Activated CD4-positive, alpha-beta T cell treated with anti-CD3 and anti-CD28 coated beads for 36 hours (primary cell): ENCODE measurements at places on chromosomes 12 and 14. TPM values are rescaled to one million over a fixed set of nuclear protein-coding genes. Genes with fewer than 3 reads are reported as not detected.
A peak's percentile ranks its signal among the peaks of the same experiment; 100 is the strongest.

CLEC4C gene
- not detected for total RNA-seq

KRT86 gene
- not detected for total RNA-seq

GRCh38 chr12:131867891-131868675 is 26.3 kb upstream of the ULK1 start:
- no peaks in the 10 kb centered on the region for H3K36me3 ChIP-seq
- no peak overlapping the region for H3K27ac ChIP-seq
- H3K27me3 ChIP-seq, result no peaks in the 10 kb centered on the region

DNA sequence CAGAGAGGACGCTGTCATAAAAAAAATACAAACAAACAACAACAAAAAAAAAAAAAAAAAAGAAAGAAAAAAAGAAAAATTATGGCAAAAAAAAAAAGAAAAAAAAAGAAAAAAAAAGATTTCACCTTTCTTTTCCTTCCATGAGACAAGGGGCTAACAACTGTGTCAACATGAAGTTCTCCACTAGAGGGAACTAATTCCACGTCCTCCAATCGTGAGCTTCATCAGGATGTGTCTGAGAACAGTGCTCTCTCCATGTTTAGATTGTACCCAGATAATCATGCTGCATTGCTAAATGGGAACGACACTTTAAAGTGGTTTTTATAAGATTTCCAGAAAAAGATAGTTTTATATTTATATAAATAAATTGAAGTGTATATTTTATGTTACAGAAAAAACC is 96.2 kb upstream of the PTPRB start:
- no peaks in the 10 kb centered on the region for H3K27me3 ChIP-seq
- no peaks in the 10 kb centered on the region for H3K4me1 ChIP-seq
- no peaks in the 10 kb centered on the region for H3K36me3 ChIP-seq

GRCh38 chr12:46108721-46109120 is 118.3 kb upstream of the SCAF11 start:
- H3K27ac ChIP-seq, result no peak overlapping the region
- no peak overlapping the region for H3K4me3 ChIP-seq
- no peaks in the 10 kb centered on the region for H3K4me1 ChIP-seq
- no peaks in the 10 kb centered on the region for H3K27me3 ChIP-seq

DNA sequence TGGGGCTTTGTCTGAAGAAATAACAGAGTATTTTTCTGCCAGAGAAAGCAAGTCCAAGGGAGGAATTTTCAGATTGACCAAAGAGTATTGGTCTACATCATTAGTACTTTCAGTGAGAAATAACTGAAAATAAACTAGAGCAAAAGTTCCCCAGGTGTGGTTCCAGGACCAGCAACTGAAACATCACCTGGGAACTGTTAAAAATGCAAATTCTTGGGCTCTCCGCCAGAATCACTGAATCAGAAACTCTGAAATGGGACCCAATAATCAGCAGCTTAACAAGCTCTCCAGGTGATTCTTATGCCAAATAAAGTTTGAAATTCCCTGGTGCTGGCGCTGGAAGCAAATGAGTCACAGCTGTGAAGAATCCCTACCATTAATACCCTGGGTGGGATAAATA is 52.1 kb downstream of the EIF2S3B start:
- H3K36me3 ChIP-seq, result no peaks in the 10 kb centered on the region
- H3K27ac ChIP-seq, result no peak overlapping the region
- H3K4me1 ChIP-seq, result peaks cover 12% of the 10 kb centered on the region
- no peak overlapping the region for H3K4me3 ChIP-seq
- DNase-seq, result no peak
- H3K27me3 ChIP-seq, result peaks cover 11% of the 10 kb centered on the region

GRCh38 chr14:25033358-25033757 is 16.6 kb downstream of the STXBP6 start:
- H3K4me3 ChIP-seq, result no peak overlapping the region
- H3K4me1 ChIP-seq, result no peaks in the 10 kb centered on the region
- no peaks in the 10 kb centered on the region for H3K36me3 ChIP-seq
- no peak for DNase-seq
- no peak overlapping the region for H3K27ac ChIP-seq

DNA sequence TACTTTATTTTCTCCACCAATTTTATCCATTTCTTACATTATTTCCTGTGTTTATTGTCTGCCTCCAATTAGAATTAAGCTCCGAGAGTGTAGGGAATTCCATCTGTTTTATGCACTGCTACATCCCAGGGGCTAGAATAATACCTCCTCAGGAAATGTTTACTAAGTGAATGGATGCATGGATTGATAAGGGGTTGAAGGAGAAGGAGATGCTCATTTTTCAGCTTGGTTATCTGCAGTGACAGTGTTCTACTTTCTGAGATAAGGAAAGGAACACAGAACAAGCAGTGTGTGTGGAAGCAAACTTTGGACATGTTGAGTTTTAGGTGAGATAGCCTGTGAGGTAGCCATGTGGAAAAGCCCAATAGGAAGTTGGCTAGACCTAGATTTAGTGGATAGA is 164.6 kb upstream of the HMGA2 start:
- peaks cover 30% of the 10 kb centered on the region for H3K4me1 ChIP-seq
- no peak overlapping the region for H3K4me3 ChIP-seq
- peaks cover 54% of the 10 kb centered on the region for H3K27me3 ChIP-seq
- no peaks in the 10 kb centered on the region for H3K36me3 ChIP-seq
- H3K27ac ChIP-seq, result no peak overlapping the region
- DNase-seq, result no peak

- H3K4me3 ChIP-seq, result no peak overlapping the region
- H3K4me1 ChIP-seq, result no peaks in the 10 kb centered on the region
- no peaks in the 10 kb centered on the region for H3K36me3 ChIP-seq
- no peak overlapping the region for H3K27ac ChIP-seq
- H3K27me3 ChIP-seq, result no peaks in the 10 kb centered on the region
Observed at GRCh38 chr14:58815161-58815701, 177.5 kb downstream of the DACT1 start.

HOXC10 gene
- total RNA-seq, result not detected

DNA sequence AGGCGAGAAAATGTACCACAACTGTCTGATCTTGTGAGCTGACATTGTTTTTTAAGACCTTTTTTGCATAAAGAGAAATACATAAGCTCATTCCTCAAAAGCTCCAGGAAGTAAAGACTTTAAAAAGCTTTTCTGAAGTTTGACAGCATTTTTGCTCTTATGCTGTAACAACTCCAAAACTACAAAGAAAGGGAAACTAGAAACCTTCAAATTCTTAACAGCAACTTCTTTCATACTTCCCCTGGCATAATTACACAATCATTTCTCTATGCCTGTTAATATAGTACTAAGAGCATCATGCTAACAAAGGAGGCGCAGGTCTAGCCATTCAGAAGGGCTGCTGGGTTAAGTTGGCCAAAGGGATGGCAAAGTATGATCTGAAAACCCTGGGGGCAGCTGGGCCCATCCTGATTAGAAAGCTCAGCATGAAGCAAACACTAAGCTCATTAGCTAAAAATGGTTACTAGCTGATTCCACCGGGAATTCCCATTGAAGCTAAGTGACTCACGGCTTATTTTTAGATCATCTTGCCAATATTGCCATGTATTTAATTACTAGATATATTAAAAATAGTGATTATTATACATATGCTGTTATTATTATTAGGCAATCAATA is 26.1 kb upstream of the ANP32D start:
- H3K27me3 ChIP-seq, result peaks cover 2% of the 10 kb centered on the region
- H3K4me1 ChIP-seq, result peaks cover 12% of the 10 kb centered on the region
- DNase-seq, result no peak
- no peak overlapping the region for H3K4me3 ChIP-seq
- no peak overlapping the region for H3K27ac ChIP-seq

GRCh38 chr12:100414739-100415138 is 57.9 kb downstream of the SLC17A8 start:
- no peak overlapping the region for H3K4me3 ChIP-seq
- no peaks in the 10 kb centered on the region for H3K4me1 ChIP-seq
- no peak for DNase-seq

DNA sequence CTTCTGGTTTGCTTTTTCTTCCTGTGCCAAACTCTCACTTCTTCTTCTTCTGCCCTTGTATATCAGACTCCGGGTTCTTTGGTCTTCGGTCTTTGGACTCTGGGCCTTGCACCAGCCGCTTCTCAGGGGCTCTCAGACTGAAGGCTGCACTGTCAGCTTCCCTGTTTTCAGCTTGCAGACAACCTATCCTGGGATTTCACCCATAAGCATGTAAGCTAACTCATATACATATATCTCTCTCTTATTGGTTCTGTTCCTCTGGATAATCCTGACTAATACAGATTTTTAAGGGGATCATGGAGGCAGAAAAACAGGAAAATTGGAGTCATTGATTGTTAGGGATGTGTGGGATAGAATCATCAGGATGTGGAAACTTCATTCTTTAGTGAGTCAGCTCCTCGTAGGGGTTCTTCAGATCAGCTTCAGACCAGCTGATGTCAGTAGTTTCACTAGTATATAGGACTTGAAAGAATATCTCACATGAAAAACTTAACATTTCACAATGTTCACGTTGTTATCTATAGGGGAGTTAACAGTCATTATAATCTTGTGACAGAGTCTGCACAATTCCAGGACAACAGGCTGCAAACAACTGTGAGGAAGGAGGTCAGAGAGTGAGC is 102.9 kb downstream of the RASSF9 start:
- H3K4me1 ChIP-seq, result no peaks in the 10 kb centered on the region
- DNase-seq, result no peak
- H3K4me3 ChIP-seq, result no peak overlapping the region
- no peak overlapping the region for H3K27ac ChIP-seq
- H3K27me3 ChIP-seq, result no peaks in the 10 kb centered on the region

GRCh38 chr12:109877504-109878246 is 2.7 kb downstream of the GLTP start:
- no peaks in the 10 kb centered on the region for H3K27me3 ChIP-seq
- no peak overlapping the region for H3K27ac ChIP-seq
- H3K4me3 ChIP-seq, result no peak overlapping the region
- peaks cover 41% of the 10 kb centered on the region for H3K4me1 ChIP-seq

DNA sequence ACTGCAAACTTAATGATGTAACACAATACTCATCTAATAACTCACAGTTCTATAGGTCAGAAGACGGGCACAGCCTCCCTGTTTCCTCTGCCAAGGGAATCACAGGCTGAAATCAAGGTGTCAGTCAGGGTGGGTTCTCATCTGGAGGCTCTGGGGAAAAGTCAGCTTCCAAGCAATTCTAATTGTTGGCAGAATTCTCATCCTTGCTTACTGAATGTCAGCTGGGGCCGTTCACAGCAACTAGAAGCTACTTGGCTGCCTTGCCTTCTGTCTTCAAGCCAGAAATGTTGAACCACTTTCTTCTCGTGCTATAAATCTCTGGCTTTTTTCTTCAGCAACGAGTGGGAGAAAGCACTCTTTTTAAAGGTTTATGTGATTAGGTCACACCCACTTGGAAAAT is 80.1 kb upstream of the PDZRN4 start:
- no peak for DNase-seq
- H3K27ac ChIP-seq, result no peak overlapping the region
- H3K27me3 ChIP-seq, result no peaks in the 10 kb centered on the region
- H3K36me3 ChIP-seq, result no peaks in the 10 kb centered on the region
- H3K4me1 ChIP-seq, result no peaks in the 10 kb centered on the region
- H3K4me3 ChIP-seq, result no peak overlapping the region

GRCh38 chr12:125518074-125518473 is 452.8 kb downstream of the AACS start:
- H3K36me3 ChIP-seq, result no peaks in the 10 kb centered on the region
- no peaks in the 10 kb centered on the region for H3K4me1 ChIP-seq
- H3K4me3 ChIP-seq, result no peak overlapping the region
- peaks cover 4% of the 10 kb centered on the region for H3K27me3 ChIP-seq
- no peak for DNase-seq

DNA sequence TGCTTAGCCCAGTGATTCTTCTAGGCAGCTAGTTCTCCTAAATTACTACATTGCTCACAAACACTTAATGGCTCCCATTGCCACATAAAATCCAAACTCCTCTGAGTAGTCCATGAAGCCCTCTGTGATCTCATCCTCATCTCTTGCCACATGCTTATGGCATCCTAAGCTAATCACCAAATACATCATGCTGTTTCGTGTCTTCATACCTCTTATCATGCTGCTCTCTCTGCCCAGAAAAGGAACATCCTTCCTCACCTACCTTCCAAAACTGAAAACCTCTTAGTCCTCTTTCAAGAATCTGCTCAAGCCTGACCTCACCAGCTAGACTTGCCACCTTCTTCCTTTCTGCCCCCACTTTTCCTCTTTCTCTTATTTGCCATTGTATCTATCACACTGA is 108.5 kb downstream of the DUSP6 start:
- DNase-seq, result no peak
- no peak overlapping the region for H3K4me3 ChIP-seq
- H3K4me1 ChIP-seq, result peaks cover 45% of the 10 kb centered on the region
- no peaks in the 10 kb centered on the region for H3K27me3 ChIP-seq

KIF5A gene
- total RNA-seq, result 1.3 TPM

- no peak overlapping the region for H3K4me3 ChIP-seq
- DNase-seq, result no peak
- no peak overlapping the region for H3K27ac ChIP-seq
- peaks cover 16% of the 10 kb centered on the region for H3K4me1 ChIP-seq
Observed at GRCh38 chr14:66501592-66501991, 6.4 kb upstream of the GPHN start.

DNA sequence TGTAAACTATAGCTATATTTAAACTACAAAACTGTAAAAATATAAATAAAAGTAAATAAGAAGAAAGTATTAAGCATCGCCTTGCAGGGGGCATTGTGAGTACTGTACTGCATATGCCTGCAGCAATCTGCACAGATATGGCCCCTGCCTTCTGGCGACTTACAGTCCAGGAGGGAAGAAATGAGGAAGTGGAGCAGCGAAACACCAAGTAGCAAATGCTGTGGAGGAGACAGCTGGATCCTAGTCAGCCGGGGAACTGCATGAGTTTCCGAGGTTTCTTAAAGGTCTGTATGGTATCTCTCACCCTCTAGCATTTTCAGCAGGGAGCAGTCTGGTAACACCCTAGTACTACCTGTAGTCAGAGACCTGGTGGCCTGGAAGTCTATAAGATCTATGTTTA is 256.9 kb downstream of the CACNA1C start:
- no peaks in the 10 kb centered on the region for H3K4me1 ChIP-seq
- H3K27me3 ChIP-seq, result no peaks in the 10 kb centered on the region
- no peak overlapping the region for H3K4me3 ChIP-seq
- no peaks in the 10 kb centered on the region for H3K36me3 ChIP-seq

- no peaks in the 10 kb centered on the region for H3K36me3 ChIP-seq
- DNase-seq, result no peak
- no peak overlapping the region for H3K4me3 ChIP-seq
- no peaks in the 10 kb centered on the region for H3K27me3 ChIP-seq
- H3K27ac ChIP-seq, result no peak overlapping the region
- peaks cover 42% of the 10 kb centered on the region for H3K4me1 ChIP-seq
Observed at GRCh38 chr12:68203460-68203875, 22.1 kb downstream of the IL26 start.

DNA sequence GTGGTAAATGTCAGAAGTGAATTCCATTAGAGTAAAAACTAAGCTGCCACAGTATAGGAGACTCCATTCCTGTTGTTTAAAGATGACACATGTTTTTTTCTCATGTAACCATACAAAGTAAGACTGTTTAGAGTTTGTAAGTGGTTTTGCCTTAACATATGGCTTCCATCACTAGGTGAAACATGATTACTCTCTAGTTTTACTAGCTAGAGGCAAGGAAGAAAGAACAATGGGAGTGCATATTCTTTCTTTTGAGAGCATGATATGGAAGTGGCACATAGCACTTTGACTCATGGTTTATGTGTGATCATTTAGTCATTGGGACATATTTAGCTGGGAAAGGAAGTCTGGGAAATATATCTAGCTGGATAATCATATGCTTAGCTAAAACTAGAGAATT is 7.7 kb downstream of the ATF7IP start:
- peaks cover 62% of the 10 kb centered on the region for H3K4me1 ChIP-seq
- H3K36me3 ChIP-seq, result peaks cover 32% of the 10 kb centered on the region
- no peaks in the 10 kb centered on the region for H3K27me3 ChIP-seq
- H3K27ac ChIP-seq, result peak overlapping the region; percentile 87

- H3K4me3 ChIP-seq, result no peak overlapping the region
- H3K27ac ChIP-seq, result no peak overlapping the region
- H3K27me3 ChIP-seq, result no peaks in the 10 kb centered on the region
- peaks cover 6% of the 10 kb centered on the region for H3K36me3 ChIP-seq
Observed at GRCh38 chr14:76777721-76778120, 16.5 kb downstream of the VASH1 start.
